Renal pelvis (tissue), 12 donors: ENCODE measurements at places on chromosomes 12 and 14. TPM values are rescaled to one million over a fixed set of nuclear protein-coding genes. Genes with fewer than 3 reads are reported as not detected.

DNA sequence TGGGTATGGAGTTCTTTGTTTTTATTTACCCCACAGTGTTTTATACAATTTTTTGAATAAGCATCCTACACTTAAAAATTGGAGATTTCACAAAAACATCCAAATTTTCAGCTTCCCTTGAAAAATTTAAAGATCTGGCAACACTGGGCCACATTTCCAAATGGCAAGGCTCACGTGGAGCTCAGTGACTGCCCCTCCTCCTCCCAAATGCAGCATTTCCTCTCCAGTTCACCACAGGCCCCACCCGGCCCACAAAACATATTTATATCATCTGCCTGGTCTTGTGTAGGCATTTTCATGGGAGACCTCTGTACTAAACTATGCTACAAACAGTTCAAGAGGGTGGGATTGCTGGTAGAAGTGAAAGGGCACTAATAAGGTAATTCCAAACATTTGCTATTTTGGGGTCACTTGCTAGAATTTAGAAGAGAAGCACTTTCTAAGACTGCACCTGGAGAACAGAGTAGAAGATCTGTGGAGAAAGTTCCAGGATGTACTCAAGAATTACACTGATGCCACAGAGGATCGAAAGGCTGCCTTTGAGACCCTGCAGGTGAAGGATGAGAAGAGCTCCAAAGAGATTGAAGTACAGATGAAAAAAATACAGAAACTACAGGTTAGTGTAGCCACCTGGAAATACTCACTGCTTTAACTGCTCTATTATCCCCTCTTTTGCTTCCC lies 7.3 kb downstream of the FKBP11 start:
- DNase-seq, result no peak

DNA sequence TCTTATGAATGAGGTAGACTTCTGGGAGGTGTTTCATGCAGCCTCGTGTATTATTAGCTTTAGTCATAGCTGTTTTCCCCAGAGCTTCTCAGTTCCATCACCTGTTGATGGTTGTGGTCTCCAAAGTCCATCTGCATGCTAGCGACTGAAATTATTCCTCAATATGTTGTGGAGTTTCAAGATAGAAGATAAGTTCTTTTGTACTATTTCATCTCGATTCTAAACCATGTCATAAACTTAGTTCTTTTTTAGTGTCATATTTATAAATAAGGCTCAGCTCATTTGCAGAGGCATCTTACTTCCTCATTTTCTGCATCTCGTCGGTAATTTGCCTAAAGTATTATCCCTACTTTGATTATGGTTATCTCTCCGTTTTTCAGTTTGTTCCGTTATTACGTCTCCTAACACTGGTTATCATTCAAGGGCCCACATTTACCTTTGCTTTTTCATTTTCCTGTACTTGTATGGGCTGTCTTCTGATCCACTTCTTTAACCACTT lies 119.1 kb downstream of the ITPR2 start:
- no peak for DNase-seq

DNA sequence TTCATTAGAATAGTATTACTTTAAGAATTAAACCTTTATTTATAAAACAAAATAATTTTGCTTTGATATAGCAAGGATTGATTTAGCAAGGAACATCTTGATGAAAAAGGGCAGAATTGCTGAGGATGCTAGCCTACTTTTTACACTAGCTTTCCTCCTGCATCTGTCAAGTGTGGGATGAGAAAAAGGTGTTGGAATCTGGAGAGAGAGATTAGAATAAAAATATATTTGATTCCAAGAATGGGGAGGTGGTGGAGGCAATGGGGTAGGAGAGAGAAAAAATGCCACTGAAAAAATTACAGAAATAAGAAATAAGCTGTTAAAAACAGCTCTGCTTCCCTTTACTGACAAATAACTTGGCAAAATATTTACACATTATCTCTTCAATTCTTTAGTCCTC lies 98.9 kb downstream of the NUMB start:
- no peak for DNase-seq

- no peak for DNase-seq
Measured at GRCh38 chr14:86712727-86713126, 1182.8 kb downstream of the FLRT2 start.

GRCh38 chr12:2049604-2050540 lies 2.9 kb upstream of the CACNA1C start:
- no peak for DNase-seq

OR6C70 gene
- polyA plus RNA-seq, result not detected

CLEC1B gene
- polyA plus RNA-seq, result 1.2 TPM

CCNT1 gene
- 26.6 TPM for polyA plus RNA-seq

DNA sequence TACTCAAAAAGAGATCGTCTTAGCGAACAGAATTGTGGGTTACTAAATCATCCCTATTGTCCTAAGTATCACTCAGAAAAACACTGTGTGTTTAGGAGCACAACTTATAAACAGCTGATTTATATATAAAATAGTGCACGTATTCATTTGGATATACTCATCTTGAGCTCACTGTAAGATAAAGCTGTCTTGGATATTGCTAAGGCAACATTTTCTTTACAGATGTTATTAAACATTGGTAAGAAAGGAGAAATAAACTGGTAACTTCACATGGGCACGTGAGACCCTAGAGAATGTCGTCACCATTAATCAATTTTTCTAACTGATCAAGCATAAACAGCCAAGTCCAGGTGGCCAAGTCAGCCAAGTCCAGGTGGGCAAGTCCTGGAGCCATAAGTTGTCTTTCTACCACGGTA lies 1.7 kb downstream of the PAWR start:
- DNase-seq, result no peak

DNA sequence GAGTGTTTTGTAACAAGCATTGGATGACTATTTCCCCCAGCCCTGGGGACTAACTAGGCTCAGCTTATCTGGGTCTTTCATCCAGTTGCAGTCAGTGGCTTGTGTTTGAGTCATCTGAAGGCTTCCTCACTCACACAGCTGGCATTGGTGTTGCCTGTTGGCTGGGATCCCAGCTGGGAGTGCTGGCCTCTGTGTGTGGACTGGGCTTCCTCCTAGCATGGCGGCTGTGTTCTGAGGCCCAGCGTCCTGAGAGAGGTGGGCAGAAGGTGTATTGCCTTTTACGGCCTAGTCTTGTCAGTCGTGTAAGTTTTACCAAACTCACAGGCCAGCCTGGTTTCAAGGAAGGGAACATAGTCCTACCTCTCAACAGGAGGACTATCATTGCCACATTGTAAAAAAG lies 28.3 kb upstream of the PPP2R5C start:
- DNase-seq, result no peak

RPGRIP1 gene
- polyA plus RNA-seq, result 0.90 TPM

DNA sequence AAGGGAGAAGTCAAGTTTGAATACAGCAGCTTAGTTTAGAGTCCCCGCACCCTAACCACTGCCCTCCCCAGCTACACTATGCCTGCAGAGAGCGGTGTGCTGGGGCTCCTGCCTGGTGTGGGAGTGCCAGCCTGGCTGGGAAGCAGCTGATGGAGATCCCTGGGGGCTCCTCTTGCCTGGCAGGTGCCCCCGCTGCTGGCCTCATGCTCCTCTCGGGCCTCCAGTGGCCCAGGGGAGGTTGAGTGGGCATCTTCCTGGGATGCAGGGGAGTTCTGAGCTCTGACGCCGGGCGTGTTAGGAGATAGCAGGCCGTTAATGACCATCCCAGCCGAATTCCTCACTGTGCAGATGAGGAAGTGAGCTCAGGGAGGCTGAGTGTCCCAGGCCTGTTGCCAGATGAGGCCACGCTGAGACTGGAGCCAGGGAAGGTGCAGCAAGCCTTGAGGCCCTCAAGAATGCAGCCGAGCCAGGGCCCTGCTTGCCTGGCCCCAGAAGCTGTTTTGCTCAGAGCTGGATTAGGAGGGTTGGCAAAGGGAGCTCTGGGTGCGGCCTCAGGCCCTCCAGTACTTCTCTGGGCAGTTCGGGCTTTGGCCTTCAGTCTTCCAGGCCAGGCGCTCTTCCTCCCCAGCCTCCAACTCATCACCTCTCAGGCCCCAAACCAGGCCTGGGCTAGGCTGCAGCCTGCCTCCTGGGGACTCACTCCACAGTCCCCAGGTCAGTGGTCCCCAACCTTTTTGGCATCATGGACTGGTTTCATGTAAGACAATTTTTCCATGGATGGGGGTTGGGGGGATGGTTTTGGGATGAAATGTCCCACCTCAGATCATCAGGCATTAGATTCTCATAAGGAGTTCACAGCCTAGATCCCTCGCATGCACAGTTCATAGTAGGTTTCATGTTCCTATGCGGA lies 6.6 kb upstream of the CYP46A1 start:
- DNase-seq, result no peak

DNA sequence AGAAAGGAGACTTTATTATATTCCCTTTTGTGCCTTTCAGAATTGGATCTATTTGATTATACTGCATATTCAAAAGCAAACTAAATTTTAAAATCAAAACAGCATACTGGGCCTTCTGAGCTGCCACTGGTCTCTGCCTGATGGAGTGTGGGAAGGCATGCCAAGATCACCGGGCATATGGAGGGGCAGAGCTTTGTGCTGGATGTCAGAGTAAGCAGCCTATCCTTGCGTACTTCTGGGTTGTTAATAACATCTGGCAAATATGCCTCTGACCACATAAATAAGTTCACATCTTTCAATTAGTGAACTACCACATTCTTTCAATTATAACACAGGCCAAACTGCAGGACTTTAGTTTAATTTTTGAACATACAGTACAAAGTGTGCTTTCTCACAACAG lies 18.3 kb downstream of the MLH3 start:
- DNase-seq, result no peak

- no peak for DNase-seq
Measured at GRCh38 chr14:94340533-94340932, 17.4 kb upstream of the SERPINA6 start.

GRCh38 chr14:25833341-25834126 lies 764.3 kb downstream of the NOVA1 start:
- peak; percentile 56 for DNase-seq

ART4 gene
- polyA plus RNA-seq, result 0.16 TPM

DPY19L2 gene
- polyA plus RNA-seq, result 26.4 TPM

DNA sequence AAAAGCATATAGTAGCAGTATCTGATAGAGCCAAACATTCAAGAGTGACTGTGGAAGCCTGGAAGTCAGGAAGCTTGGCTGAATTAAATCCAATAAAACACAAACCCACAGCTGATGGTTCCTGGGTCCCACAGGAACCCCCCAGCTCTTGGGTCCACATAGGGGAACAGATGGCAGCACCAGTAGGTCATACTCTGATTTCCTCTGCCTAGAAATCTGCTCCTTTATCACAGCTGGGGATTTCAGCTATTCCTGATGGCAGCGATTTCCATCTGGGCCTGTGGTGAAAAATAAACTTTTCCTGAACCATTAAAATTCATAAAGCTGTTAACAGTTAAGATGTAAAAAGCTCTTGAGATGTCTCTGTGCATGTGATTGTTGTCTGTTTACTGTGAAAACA lies 202.0 kb upstream of the FRMD6 start:
- no peak for DNase-seq

- DNase-seq, result no peak
Measured at GRCh38 chr14:69077841-69078240, 75.1 kb downstream of the DCAF5 start.

ITGB7 gene
- polyA plus RNA-seq, result 1.7 TPM

GRCh38 chr14:61561657-61562276 lies 133.5 kb upstream of the HIF1A start:
- DNase-seq, result peak; percentile 94
